ENCODE measurements at places on chromosomes 11 and 22.
A peak's percentile ranks its signal among the peaks of the same experiment; 100 is the strongest.

GRCh38 chr22:49733631-49734030 is 94.0 kb downstream of the BRD1 start:
- no peak for DNase-seq

DNA sequence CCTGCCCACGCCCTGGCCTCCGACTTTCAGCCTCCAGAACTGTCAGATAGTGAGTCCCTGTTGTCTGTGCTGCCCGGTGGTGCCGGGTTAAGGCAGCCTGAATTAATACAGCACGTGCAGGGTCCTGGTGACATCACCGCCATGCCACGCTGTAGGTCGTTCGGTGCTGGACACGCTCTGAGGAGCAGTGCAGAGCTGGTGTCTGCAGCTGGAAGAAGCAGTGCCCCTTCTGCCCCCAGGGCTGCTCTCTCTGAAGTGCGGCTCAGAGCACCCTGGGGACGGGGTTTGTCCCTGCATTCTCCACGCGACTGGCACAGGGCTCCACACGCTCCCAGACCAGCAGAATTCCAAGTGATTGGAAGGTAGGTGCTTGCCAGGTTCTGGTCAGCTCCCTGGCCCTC is 831.5 kb downstream of the TBC1D22A start:
- DNase-seq: no peak

GRCh38 chr11:44383246-44383645 is 73.3 kb upstream of the ALX4 start:
- DNase-seq: no peak

- no peak for DNase-seq
Measured at GRCh38 chr11:130427581-130428315, 661 bp downstream of the ADAMTS8 start.

DNA sequence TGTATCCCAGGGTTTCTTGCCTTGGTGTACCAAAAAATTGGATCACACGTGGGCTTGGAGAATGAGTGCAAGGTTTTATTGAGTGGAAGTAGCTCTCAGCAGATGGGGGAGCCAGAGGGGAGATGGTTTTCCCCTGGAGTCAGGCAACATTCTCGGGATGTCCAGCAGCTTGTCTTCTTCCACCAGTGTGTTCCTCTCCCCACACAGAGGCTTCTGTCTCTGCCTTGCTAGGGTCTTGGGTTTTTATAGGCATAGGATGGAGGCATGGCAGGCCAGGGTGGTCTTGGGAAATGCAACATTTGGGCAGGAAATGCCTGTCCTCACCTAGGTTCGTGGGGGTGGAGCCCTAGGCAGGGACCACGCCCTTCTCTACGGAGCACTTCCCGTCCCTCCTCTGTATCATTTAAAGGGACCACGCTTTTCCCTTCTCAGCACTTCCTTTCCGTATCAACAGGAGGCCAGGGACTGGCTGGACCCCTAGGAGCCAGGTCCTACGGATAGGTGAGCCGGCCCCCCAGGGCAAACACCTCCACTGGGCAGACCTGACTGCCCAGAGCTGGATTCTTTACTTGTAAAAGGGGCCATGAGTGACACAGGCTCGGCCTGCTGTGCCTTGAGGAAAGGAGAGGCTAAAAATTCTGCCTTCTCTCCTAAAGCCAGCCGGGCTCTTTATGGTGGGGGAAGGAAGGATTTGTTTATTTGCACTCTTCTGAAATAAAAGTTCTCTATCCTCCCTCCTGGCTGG is 55.3 kb upstream of the CCDC188 start:
- DNase-seq: peak; percentile 52

- DNase-seq: no peak
Measured at GRCh38 chr11:68598816-68599653, 85.3 kb upstream of the GAL start.

DNA sequence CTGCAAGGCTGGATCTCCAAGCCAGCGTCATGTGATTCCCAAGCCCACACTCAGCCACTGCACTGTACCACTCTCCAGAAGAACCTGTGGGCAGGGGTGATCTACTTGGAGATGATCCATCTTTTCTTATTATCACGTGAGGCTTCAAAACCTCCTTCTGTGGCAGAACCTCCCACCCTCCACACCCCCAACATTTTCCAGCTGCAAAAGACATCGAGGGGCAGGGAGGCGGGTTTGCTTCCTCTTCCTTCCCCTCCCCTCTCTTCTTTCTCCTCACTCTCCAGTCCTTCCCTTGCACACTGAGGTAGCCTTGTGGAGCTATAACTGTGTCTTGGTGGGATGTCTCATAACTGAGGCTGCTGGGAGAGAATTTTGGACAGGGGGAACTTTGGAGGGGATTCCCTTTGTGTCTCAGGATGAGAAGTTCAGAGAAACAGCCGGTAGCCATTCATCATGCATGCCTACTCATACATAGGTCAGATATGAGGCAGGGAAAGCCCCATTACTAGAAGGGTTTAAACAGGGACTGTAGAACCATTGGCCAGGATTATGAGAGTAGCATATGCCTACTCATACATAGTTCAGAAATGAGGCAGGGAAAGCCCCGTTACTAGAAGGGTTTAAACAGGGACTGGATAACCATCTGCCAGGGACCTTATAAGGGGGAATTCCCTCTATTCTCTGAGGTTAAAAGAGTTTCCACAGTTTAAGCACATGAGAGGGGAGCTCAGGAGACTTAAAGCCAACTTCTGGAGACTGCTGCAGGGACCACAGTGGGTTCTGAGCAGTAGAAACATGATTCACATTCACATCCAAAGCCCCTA is 420.7 kb upstream of the CADM1 start:
- DNase-seq: no peak

- DNase-seq: no peak
Measured at GRCh38 chr22:27778294-27779090, 23.1 kb downstream of the MN1 start.

DNA sequence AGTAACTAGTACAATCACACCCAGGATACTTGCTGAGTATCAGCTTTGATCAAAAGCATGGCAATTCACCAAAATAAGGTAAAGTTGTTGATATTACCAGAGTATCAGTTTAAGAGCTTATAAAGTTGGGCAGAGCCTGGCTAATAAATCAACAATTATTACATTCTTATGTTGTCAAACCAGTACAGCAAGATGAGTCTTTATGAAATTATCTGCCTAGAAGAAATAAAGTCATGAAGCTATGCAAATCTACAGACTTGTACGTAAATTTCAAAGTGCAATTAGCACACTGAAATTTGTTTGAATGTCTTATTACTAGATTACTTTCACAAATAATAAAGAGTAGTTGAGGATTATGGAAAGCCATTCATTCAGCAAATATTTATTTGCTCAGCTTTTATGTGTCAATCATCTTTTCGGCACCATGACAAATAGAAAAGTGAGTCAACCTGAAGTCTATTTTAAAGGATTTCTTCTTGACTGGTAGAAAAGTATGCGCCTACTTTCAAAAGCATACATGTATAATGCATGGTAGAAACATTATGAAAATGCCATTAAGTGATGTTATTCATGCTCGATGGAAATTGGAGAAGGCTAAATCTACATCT is 5.0 kb upstream of the ANO3 start:
- no peak for DNase-seq

DNA sequence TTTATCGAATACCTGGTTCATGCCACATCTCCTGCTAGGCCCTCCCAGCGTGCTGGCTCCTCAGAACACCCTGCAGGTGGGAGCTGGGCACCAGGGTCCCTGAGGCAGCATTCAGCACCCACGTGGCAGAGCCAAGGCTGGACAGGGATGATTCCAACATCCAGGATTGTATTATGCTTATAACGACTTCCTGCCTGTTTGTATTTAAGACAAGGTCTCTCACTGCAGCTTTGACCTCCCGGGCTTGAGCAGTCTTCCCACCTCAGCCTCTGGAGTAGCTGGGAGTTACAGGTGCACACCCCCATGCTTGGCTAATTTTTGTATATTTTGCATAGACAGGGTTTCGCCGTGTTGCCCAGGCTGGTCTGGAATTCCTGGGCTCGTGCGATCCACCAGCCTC is 64.7 kb upstream of the WNT7B start:
- DNase-seq: no peak

DNA sequence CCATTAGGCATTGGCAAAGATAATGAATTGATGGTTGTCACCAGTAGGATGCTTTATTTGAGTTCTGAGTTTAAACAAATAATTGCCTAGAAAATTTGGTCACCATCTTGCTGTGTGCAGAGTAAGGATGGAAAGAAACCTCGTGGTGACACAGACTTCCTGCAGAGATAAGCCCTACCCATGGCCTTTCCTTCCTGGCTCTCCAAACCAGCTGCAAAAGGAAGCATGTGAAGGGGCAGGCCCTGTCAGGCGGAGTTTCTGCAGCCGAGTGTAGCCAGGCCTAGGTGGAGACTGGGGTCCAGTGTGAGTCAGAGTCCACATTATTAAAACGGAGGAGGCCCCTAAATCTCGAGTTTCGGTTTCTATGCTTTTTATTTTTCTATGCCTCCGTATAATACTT is 83.1 kb upstream of the ADSL start:
- DNase-seq: no peak

- DNase-seq: no peak
Measured at GRCh38 chr11:116828632-116829524, 829 bp upstream of the APOC3 start.

- DNase-seq: no peak
Measured at GRCh38 chr11:102238391-102238821, 78.9 kb upstream of the BIRC3 start.

DNA sequence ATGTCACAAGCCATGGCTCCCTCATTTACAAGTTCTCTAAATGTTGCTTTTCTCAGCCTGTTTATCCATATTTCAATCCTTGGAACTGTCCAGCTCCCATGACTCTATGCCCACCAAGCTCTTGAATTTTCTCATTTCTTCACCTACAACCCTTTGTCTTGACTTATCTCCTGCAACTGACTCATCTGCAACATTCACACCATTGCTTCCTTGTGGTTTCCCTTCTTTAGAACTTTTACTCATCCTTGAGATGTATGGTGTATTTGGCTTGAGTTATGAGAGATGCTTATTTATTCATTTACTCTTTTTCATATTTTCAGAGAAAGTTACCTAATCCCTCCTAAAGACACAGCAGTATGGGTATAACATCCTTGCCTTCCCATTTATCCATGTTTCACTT is 18.8 kb downstream of the TRIM34 start:
- DNase-seq: no peak

DNA sequence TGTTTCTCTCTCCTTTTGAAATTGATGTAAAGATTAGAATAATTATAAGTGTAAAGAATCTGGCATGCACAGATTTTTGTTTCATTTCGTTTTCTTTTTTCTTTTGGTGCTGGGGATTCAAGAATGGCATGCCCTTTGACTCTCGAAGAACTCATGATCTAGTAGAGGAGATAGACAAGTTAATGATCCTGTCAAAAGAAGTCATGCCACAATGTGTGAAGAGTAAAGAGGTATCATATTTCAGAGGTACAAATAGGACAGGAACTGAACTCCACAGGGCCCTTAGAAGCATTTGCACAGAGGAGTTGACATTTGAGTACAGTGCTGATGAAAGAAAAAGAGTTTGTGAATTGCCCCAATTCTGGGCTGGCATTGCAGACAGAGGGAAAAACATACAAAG is 708.0 kb upstream of the ARHGAP42 start:
- no peak for DNase-seq

DNA sequence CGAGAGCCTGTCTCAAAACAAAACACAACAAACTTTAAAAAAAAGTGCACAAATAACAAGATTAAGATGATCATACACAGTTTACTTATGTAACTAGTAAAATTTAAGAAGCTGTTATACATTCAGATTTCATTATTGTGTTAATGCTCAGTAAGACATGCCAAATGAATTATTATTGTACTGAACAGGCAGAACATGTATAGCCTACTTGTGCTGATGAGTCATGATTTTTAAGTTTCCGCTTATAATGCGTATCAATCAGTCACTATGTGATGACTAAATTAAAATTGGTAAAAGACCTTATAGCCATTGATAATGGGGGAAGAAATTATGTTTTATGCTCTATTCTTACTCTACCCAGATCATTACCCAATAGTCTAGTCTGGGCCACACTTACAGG is 20.5 kb upstream of the EXPH5 start:
- no peak for DNase-seq

- DNase-seq: no peak
Measured at GRCh38 chr22:28139961-28140360, 220.9 kb upstream of the PITPNB start.

GRCh38 chr11:79845002-79845709 is 404.3 kb upstream of the TENM4 start:
- DNase-seq: no peak

DNA sequence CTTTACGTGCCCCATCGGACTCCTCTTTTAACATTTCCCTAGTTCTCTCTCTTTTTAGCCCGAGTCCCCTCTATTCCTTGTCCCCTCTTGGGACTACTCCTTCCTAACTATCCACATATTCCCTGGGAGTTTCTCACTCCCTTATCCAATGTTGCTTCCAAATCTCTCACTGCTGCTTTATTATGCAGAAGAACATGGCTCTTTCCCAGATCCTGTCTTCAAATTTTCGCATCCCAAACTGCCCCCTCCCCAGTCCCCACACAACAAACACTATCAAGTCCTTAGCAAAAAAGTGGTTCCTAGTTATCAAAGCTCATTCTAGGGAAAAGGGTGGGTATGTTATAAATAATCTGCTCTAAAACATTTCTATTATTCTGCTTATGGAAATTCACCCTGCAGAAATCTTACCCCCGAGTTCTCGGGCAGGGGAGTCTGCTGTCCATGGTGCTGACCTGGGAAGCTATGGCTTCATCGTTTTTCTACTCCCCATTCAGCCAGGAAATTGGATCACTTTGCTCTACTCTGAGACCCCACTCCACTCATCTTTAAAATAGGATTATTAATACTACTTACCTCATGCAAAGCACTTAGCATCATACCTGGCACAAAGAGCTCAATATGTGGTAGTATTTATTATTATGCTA is 393.5 kb downstream of the BUD13 start:
- DNase-seq: no peak

- DNase-seq: no peak
Measured at GRCh38 chr11:133897331-133897650, 52.0 kb upstream of the SPATA19 start.

DNA sequence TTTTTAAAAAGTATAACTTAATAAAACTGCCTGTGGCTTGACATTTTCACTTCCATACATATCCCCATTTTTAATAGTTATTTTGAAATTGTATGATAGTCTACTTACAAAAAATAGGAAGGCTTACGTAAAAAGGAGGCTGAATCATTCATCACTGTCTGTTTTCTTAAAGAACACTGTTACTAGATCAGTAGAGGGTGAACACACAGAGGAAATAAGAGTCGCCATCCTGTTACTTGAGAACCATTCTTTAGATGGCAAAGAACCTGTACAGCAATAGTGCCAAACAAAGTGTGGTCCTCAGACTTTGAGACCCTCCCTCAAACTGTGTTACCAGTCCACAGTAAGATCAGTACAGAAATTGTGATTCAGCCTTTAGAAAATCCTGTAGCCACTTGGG is 180.7 kb downstream of the PGR start:
- DNase-seq: no peak

- DNase-seq: no peak
Measured at GRCh38 chr11:37973941-37974340, 1375.9 kb upstream of the RAG2 start.

All from activated naive CD4-positive, alpha-beta T cell (primary cell).